ENCODE measurements at places on chromosomes 3 and 15.

- no peak for DNase-seq
Observed at GRCh38 chr3:9782770-9783169, 9.5 kb downstream of the TADA3 start.

GRCh38 chr3:61269435-61269834, 18.2 kb upstream of the FHIT start:
- DNase-seq, result no peak

- DNase-seq, result no peak
Observed at GRCh38 chr3:144593881-144594280, 622.3 kb downstream of the DIPK2A start.

DNA sequence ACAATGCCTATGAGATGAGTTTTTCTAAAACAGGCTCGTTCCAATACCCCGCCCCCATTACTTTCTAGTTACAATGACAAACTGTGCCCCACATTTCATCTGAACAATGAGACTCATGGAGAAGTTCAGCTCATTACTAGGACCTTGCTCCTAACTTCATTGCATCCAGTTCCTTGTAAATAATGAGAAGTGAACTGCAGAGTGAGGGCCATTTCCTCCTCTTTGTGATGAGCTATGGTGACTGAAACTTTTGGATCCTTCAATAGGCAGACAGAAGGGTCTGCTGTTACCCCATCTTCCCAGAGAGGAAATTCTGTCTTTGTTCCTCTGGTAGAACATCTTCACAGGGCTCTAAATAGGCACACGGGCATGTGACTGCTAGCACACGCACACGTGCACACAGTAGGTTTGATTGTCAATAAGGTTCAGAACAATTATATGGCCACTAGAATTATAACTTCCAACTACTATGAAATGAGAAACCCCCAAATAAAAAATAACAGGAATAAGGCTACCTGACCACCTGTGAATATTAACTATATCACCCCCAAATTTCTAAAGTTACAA, 51.8 kb downstream of the SERP1 start:
- no peak for DNase-seq

GRCh38 chr3:145266368-145266767, 894.6 kb downstream of the PLOD2 start:
- DNase-seq, result no peak

DNA sequence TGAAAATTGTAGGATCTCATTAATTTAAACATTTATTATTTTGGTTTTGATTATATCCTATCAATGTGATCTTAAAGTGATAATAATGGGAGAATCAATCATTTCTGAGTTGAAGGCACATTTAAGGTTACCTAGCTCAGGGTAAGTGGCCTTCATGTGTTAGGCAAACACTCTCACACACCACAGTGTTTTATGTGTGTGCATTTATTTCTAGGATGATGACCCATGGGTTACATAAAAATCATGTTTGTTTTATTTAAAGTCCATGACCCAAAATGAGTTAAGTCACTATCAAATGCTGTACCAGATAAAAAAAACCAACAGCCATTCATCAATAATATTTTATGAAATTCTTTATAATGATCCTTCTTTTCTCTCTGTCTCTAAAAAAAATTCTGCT, 520.8 kb downstream of the GRM7 start:
- DNase-seq, result no peak

DNA sequence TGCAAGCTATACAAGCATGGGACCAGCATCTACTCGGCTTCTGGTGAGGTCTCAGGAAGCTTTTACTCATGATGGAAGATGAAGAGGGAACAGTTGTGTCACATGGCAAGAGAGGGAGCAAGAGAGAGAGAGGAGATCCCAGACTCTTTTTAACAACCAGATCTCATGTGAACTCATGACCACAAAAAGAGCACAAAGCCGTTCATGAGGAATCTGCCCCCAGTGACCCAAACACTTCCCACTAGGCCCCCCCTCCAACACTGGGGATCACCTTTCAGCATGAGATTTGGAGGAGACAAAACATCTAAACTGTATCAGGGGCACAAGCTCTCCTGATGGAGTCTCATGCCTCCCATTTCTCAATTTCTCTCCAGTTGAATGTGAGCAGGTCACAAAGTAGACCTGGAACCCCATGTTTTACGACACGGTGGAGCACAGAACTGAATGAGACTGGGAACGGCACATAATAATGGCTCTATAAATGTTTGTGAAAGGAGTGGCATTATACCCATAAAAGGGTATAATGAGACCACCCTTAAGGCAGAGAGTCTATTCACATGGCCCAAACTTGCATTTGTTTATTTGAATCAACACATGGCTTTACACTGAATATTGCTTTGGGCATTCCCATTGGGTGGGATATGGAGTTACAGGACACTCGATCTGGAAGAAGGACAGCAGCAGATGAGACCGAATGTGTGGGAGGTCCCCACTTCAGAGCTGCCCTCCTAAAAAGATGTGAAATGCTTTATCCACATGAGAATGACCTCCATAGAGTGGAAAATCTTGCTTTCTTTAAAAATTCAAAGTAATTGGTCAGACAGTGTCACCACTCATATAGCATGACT, 38.8 kb downstream of the IL16 start:
- DNase-seq, result no peak

DNA sequence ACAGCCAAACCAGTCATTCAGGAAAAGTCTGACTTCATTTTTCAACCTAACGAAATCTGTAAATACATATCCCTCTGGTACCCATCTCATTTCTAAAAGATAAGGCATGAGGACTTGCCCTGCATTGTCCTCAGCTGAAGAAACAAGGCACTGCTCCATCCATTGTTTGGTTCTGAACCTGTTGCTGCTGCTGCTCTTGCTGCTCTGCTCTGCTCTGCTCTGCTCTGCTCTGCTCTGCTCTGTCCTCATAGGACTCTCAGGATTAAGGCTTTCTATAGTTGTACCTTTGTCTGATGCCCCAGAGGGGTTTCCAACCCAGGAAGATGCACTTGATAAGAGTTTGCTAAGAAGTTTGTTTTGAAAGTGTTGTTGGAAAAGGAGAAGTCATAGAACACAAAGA, 38.2 kb downstream of the CMSS1 start:
- DNase-seq, result no peak

GRCh38 chr3:48151807-48152427, 36.3 kb downstream of the CDC25A start:
- DNase-seq, result no peak

DNA sequence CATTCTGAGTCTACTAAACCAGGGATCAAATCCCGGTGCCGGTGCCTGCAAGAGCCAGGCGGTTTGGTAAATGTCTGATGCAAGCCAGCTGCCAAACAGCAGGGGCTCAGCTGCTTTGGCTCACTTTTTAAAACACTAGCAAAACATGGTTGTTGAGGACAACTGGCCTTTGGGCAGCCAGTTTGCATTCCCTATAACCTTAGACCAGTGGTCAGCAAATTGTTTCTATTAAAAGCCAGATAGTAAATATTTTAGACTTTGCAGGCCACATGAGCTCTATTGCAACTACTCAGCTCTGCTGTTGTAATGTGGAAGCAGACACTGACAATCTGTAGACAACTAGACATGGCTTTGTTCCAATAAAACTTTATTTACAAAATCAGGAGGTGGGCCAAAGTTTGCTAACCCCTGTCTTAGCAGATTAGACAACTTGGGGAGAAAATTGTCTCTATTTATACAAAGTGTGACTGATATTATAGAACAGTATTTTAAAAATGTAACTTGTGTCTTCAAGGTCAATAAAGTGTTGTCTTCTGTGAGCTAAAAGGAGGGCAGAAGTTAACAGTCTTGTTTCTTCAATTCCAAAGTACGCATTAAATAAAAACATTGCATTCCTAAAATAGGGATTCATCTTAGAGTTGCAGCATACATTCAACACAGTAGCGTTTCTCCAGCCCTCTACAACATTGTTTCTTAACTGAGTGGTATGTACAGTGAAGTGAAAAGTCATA, 67.6 kb downstream of the SSUH2 start:
- DNase-seq, result no peak

DNA sequence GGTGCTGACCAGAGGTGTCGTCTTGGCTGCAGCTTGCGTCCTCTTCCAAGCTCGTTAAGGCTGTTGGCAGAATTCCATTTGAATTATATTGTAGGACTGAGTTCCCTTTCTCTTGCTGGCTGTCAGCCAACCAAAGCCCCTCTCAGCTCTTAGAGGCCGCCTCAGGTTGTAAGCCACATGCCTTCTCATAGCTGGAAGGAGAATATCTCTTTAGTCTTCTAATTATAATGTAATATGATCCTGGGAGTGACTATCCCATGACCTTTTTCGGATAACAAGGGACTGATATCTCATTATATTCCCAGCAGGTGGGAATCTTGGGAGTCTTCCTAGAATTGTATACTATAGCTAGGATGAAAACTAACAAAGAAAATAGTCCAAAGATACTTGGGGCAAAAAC, 4.8 kb downstream of the SCG5 start:
- no peak for DNase-seq

GRCh38 chr3:48151058-48151806, 37.0 kb downstream of the CDC25A start:
- peak; percentile 80 for DNase-seq

- DNase-seq, result no peak
Observed at GRCh38 chr15:59812889-59813288, 123.8 kb upstream of the BNIP2 start.

DNA sequence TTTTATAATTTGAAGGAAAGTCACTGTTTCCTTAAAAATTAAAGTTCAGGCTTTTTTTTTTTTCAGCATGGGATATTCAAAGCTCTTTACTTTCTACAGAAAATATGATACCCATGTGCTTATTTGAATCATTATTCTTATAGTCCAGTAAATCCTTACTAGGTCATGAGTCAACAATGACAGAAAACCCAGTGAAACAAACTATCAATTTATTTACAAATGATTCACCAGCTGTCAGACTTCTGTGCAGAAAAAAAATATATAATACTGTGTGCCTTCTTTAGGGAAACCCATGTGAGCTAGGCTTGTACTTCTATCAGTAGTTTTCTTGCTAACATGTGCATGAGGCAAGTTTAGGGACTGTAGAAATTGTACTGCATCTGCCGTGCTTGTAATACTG, 1.2 kb downstream of the ACP3 start:
- no peak for DNase-seq

DNA sequence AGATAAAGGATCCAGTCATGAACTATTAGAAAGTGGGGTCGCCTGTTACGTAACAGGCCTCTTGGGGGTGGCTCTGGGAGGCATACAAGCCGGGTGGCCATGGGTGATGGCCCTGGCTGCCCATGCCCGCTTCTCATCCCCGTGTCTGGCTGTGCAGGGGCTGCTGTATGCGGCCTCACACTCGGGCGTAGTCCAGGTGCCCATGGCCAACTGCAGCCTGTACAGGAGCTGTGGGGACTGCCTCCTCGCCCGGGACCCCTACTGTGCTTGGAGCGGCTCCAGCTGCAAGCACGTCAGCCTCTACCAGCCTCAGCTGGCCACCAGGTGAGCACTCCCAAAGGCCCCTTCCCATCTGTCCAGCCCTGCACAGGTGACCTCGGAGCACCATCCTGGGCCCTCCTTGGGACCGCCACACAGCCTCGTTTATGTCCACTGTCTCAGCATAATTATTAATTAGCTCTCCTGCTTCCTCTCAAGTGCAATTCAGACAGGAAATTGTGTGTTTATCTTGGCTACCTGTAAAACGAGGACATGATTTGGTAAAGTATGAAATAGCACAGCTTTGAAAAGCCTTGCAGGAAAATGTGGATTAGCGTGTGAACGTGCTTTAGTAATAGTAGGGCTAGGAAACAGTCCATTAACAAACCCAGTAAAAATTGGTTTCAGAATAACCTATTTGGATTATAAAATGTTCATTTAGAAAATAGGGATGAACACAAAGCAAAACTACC, 8.1 kb downstream of the CIB1 start:
- DNase-seq, result no peak

DNA sequence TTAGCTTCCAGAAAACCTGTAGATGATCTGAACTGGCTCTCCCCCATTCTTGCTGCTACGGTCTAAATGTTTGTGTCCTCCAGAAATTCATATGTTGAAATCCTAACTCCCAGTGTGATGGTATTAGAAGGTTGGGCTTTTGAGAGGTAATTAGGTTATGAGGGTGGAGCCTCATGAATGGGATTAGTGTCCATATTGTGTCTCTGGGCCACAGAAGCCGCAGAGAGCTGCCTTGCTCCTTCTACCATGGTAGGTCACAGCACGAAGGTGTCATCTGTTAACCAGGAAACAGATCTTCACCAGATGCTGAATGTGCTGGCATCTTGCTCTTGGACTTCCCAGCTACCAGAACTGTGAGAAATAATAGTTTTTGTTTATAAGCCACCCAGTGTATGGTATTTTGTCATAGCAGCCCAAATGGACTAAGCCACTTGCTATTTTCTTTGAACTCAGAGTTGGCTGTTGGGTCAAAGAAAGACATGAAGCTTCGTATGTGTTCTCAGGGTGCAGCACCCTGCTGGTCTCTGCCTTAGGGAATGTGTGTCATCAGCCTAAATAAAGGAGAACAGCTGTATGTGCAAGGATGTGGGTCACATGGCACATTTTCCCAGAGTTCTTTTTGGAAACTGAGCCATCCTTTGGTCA, 317.5 kb upstream of the SLCO3A1 start:
- DNase-seq, result no peak

- DNase-seq, result no peak
Observed at GRCh38 chr15:98827217-98827616, 178.9 kb downstream of the IGF1R start.

- DNase-seq, result no peak
Observed at GRCh38 chr3:187623285-187623814, 46.8 kb downstream of the SST start.

DNA sequence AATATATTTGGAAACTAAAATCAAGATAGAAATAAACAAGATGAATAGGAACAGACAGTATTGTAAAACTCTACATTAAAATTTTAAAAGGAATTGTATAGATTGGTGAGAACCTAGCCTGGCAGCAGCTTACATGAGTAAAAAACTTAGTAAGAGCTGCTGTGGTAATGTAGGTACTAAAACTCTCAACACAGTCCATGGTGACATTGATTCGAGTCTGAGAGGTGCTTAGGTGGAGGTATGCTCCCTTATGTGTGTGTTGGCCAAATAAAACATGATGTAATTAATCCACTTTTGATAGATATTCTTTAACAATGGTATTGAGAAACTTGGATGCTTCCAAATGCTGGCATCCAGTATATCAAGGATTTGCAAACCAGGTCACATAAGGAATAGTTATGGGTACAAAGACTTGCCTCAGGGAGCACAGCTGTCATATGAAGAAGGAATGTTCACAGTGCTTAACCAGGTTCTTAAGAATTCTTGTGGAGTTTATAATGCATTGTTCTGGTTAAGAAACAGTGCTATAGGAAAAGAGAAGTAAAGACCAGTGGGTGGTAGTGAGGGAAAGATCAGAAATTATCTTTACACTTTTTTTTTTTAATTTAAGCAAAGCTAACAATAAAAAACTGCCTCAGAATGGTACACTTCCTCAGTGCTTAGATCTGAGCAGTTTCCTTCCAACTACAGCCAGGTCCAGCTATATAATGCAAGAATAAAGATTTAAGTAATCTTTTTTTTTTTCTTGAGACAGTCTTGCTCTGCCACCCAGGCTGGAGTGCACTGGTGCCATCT, 24.6 kb upstream of the IL20RB start:
- DNase-seq, result no peak

GRCh38 chr15:39502082-39502447, 78.8 kb upstream of the THBS1 start:
- DNase-seq, result no peak
